ENCODE measurements at places on chromosomes 5 and 9.

DNA sequence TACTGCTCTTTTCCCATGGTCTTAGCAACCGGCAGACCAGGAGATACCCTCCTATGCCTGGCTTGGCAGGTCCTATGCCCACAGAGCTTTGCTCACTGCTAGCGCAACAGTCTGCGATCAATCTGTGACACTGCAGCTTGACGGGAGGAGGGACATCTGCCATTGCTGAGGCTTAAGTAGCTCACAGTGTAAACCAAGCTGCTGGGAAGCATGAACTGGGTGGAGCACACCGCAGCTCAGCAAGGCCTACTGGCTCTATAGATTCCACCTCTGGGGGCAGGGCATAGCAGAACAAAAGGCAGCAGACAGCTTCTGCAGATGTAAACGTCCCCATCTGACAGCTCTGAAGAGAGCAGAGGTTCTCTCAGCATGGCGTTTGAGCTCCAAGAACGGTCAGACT, 40.4 kb downstream of the MCTP1 start:
- DNase-seq = no peak

- DNase-seq = peak; percentile 39
These were observed 36.6 kb upstream of the RAPGEF1 start for GRCh38 chr9:131776473-131776872.

GRCh38 chr5:84274585-84275468, 109.9 kb downstream of the EDIL3 start:
- DNase-seq = peak; percentile 60

GRCh38 chr5:165617491-165617890, 2112.1 kb downstream of the MAT2B start:
- no peak for DNase-seq

- no peak for DNase-seq
These were observed 99.9 kb downstream of the ICE1 start for GRCh38 chr5:5522336-5522735.

- peak; percentile 46 for DNase-seq
These were observed 7.8 kb downstream of the RAPGEF1 start for GRCh38 chr9:131732061-131732526.

- no peak for DNase-seq
These were observed 15.7 kb downstream of the FAM151B start for GRCh38 chr5:80503641-80504040.

DNA sequence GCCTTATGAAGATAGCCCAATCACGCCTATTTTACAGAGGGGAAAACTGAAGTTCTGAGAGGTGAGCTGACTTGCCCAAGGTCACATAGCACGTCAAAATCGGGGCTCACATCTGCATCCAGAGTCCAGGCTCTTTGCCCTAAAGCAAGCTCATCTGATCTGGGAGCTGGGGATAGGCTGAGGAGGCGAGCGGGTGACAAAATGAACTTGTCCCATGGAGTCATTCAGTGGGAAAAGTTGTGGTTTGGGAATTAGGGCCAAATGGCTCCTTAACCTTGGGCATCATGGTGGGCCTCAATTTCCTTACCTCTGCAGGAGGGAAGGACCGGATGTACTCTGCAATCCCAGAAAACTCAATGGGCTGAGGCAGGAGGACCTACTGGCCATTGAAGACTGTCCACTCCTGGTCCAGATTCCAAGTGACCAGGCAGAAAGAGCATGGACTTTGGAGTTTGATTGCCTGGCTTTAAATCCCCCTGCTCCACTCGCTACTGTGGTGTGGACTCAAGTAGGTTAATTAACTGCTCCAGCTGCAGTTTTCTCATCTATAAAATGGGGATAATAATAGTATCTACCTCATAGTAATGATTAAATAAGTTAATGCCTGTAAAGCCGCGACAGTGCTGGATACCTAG, 160.4 kb downstream of the RGS3 start:
- DNase-seq = no peak

- DNase-seq = no peak
These were observed 5.0 kb downstream of the CHSY3 start for GRCh38 chr5:129909225-129909624.

- DNase-seq = no peak
These were observed 89.1 kb downstream of the SLC24A2 start for GRCh38 chr9:19699756-19700155.

DNA sequence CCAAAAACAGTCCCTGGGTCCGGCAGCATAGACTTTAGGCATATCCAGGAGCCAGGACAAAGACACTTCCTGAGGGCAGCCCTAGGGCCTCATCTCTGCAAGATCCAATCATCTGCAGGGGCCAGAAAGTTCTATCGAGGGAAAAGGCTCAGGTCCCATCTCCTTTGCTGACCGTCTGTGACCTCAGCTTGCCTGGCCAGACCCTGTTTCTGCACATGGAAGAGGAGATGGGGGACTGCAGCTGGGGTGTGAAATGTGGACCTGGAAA, 51.0 kb upstream of the FCN1 start:
- DNase-seq = no peak

GRCh38 chr5:88785746-88786565, 97.0 kb downstream of the MEF2C start:
- peak; percentile 95 for DNase-seq

- no peak for DNase-seq
These were observed 619.7 kb upstream of the ARRDC3 start for GRCh38 chr5:92002721-92003274.

- no peak for DNase-seq
These were observed 191.0 kb downstream of the GLIS3 start for GRCh38 chr9:4108754-4109465.

GRCh38 chr5:35246411-35246810, 16.1 kb upstream of the PRLR start:
- peak; percentile 15 for DNase-seq

- DNase-seq = no peak
These were observed 7.5 kb upstream of the MSH3 start for GRCh38 chr5:80646926-80647325.

DNA sequence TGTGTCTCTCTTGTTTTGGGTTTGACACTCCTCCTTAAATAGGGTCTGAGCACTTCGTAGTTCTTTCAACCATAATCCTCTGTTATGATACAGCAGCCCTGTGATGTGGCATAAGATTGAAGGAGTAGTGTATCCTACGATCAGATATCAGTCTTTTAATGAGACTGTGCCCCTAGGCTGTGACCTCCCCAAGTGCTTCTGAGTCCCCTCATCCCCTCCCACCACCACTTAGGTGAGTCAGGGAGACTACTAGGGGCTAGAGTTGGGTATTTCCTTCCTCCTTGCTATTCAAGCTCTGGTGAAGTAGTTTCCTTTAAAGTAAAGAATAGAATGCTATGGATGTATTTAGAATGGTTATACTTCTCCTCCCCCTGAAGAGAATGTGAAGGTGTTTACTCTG, 637.2 kb upstream of the GRAMD2B start:
- no peak for DNase-seq

GRCh38 chr5:75048457-75048953, 3.9 kb downstream of the GCNT4 start:
- DNase-seq = no peak

DNA sequence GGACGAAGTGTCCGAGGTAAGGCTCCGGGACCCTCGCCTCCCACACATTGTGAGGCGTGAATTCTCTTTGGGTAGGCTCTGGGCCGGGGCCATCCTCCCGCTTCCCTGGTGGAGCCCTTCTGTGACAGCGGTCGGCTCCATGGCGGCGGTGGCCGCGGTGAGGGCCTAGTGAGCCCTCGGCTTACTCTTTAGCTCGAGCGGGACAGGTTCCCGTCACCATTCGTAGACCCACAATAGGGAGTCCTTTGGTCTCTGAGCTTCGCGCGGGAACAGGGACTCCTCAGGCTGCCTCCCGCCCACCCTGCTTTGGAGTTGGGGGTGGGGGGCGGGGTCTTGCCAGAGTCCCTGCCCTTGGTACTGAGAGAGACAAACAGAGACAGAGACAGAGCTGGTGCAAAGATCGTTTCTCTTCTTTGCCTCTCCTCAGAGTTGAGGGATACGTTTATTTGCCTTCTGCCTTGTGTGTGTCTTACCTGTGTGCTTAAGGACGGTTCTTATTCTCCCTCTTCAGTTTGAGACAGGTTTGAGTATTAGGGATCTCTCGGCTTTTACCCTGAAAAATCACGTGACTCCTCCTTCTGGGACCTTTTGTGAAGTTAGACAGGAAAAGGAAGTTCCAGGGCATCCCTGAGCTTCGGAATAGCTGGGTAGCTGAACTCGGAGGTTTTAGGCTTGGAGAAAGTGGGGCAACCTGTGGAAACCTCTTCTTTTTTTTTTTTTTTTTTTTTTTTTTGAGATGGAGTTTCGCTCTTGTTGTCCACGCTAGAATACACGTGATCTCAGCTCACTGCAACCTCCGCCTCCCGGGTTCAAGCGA, 833 bp downstream of the ANKHD1 start:
- peak; percentile 45 for DNase-seq

GRCh38 chr5:40736103-40736875, 19.5 kb downstream of the TTC33 start:
- peak; percentile 95 for DNase-seq

DNA sequence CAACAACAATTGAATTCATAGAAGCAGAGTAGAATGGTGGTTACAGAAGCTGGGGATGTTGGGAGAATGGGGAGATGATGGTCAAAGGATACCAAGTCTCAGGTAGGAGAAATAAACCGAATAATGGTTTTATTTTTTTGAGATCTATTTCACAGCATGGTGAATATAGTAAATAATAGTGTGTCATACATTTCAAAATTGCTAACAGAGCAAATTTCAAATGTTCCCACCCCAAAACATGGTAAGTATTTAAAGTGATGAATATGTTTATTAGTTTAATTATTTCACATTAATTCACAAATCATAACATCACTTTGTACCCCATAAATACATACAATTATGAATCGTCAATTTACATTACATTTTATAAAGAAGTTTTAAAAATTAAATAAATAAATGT, 72.7 kb upstream of the ATG10 start:
- DNase-seq = no peak

- DNase-seq = peak; percentile 59
These were observed 279.2 kb upstream of the NREP start for GRCh38 chr5:112036206-112036605.

- DNase-seq = peak; percentile 84
These were observed 1.3 kb downstream of the HMGXB3 start for GRCh38 chr5:150001660-150002486.

DNA sequence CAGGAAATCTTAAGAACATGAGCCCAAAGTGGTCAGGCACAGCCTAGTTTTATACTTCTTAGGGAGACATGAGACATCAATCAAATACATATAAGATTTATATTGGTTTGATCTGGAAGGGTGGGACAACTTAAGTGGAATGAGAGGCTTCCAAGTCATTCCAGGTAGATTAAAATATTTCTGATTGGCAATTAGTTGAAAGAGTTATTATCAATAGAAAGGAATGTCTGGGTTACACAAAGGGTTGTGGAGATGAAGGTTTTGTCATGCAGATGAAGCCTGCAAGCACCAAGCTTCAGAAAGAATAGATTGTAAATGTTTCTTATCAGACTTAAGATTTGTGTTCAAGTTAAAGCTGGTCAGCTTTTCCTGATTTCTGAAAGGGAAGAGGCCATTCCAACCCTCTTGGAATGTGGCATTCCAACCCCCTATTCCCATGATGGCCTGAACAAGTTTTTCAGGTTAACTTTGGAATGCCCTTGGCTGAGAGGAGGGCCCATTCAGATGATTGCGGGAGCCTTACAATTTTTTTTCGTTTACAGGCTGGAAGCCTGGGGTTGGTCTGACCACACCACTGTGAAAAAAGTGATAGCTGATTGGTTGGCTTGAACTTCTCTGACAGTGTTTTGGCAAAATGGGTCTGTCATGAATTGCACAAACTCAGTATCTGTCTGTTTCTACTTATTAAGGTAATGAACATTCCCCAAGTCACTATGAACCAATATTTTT, 245.6 kb upstream of the RAI14 start:
- peak; percentile 42 for DNase-seq

GRCh38 chr5:56853698-56854097, 38.3 kb downstream of the MAP3K1 start:
- DNase-seq = no peak

- peak; percentile 79 for DNase-seq
These were observed 182.6 kb upstream of the ELL2 start for GRCh38 chr5:96144289-96144688.

GRCh38 chr5:1522601-1523479, 920 bp downstream of the LPCAT1 start:
- DNase-seq = no peak

DNA sequence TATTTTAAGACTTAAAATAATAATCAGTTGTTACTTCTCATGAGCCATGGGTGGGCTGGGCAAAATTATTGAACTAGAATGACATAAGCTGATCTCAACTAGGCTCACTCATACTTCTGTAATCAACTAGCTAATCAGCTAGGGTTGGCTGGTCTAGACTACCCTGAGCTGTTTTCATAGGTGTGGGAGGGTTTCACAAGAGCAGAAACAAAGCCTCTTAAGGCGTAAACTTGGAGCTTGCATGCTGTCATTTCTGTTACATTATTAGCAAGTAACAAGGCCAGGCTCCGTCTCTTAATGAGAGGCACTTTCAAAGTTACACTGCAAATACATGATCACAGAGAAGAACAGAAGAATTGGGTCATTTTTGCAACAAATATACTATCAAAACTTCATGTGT, 57.2 kb upstream of the GHR start:
- DNase-seq = no peak

DNA sequence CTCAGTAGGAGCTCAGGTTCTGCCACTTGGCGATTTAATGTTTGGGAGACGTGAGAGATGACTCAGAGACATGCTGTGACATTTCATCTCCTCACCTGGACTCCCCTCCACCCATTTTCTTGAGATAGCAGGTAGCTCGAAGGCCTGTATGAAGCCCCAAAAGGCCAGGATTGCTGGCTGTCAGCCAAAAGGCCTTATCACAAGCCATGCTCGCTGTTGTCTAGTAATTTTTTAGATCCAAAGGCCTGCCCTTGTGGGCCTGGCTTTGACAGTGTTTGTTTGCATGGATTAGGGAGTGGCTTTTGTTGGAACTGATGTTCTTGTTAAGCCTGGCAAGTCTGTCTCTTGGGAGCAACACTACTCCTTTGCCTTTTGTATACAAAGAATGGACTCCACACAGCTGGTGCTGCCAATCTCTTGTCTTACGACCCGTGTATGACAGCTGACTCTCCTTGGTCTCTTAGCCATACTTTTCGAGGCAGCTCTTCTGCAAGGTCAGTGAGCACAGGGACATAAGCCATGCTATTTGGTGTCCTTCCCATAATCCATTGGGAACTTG, 22.7 kb downstream of the CAVIN4 start:
- DNase-seq = no peak

DNA sequence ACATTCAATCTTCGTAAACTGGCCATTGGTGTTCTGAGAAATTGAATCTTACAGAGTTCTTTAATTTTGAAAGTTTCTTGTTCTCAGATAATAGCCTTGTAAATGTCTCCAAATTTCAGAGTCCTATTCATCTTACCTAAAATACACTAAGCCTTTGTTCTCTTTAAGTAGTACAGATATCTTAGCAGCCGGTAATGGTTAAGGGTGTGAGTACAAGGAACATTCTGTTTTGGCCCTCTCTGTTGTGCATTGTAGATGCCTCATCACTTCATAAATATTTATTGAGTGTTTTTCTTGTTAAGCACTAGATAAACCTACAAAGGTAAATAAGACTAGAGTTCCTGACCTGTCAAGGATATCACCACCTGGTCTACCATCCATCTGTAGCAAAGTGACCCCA, 35.2 kb downstream of the ZCCHC7 start:
- DNase-seq = no peak

- peak; percentile 55 for DNase-seq
These were observed 3.1 kb upstream of the RGMB start for GRCh38 chr5:98770209-98770910.
